Non-pigmented ciliary epithelial cell (primary cell): ENCODE measurements at places on chromosomes 1 and 21.
A peak's percentile ranks its signal among the peaks of the same experiment; 100 is the strongest.

GRCh38 chr21:26946744-26947446 lies 20.0 kb downstream of the ADAMTS5 start:
- no peak for DNase-seq

DNA sequence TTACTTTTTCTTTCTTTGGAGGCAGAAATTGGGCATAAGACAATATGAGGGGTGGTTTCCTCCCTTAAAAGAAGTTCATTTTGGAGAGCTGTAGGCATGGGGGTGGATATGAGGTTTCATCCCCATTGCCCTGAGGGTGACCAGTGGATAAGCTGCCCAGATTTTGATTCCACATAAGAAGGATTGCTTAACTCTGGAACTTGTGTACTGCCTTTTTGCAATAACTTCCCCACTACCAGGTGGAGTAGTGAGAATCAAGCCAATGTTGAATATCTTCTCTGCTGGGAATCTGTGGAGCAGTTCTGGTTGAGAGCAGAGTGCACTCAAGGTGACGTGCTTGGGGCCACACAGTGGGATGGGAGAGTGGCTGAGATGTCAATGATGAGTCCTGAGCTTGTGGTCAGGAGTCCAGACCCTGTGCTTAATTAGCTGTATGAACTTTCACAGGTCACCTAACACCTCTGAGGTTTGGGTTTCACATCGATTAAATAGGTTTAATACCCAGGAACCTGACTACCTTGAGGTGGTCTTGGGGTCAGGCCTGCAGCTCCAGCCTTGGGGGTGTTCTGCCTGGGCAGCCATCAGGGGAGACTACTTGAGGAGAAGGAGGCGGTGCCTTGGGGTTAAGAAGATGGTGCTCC lies 152.9 kb downstream of the FCRL5 start:
- no peak for DNase-seq

GRCh38 chr1:26336477-26337205 lies 17.3 kb downstream of the CRYBG2 start:
- DNase-seq = no peak

- DNase-seq = no peak
These were observed 1132.4 kb upstream of the ADGRL2 start for GRCh38 chr1:80668372-80668771.

GRCh38 chr1:61570191-61570590 lies 154.8 kb downstream of the TM2D1 start:
- no peak for DNase-seq

DNA sequence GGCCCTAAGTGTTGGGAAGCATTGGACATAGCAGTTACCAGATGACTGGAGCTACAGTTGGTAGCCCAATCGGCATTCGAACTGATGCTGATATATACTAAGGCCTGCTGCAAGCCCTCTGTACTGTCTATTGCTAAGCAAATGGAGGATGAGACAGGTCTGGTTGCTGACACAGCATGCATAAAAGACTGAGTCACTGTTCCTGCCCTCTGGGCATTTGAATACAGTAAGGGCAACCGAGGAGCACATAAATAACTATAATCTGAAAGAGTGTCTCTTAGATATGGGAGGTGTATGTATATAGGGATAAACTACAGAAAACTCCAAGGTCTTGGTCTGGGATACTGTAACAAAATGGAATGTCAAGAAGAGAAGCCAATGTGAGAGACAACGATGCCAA lies 16.8 kb upstream of the MARK1 start:
- DNase-seq = no peak

- DNase-seq = no peak
These were observed 58.4 kb downstream of the FHAD1 start for GRCh38 chr1:15305468-15305770.

- DNase-seq = no peak
These were observed 124.2 kb upstream of the LYPLAL1 start for GRCh38 chr1:219049501-219049900.

DNA sequence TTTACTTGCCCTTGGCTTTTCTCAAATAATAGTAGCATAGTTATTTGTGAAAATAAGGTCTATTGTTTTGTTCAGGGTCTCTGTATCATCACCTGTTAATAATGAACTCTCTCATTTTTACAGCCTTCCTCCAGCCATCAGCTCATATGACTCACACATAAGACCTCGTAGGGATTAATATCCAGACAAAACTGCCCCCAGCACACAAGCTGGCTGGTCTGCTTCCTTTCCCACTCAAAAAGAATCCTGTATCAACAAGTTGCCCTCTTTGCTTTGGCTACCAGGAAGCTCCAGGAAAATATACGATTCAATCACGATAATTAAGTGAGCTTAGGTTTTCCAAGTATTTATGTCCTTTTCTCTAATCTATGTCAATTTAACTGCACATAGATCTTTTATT lies 119.2 kb downstream of the DMRTB1 start:
- DNase-seq = no peak

- no peak for DNase-seq
These were observed 6.5 kb upstream of the C1QA start for GRCh38 chr1:22629886-22630285.

GRCh38 chr1:5660141-5660935 lies 331.9 kb downstream of the NPHP4 start:
- DNase-seq = no peak

DNA sequence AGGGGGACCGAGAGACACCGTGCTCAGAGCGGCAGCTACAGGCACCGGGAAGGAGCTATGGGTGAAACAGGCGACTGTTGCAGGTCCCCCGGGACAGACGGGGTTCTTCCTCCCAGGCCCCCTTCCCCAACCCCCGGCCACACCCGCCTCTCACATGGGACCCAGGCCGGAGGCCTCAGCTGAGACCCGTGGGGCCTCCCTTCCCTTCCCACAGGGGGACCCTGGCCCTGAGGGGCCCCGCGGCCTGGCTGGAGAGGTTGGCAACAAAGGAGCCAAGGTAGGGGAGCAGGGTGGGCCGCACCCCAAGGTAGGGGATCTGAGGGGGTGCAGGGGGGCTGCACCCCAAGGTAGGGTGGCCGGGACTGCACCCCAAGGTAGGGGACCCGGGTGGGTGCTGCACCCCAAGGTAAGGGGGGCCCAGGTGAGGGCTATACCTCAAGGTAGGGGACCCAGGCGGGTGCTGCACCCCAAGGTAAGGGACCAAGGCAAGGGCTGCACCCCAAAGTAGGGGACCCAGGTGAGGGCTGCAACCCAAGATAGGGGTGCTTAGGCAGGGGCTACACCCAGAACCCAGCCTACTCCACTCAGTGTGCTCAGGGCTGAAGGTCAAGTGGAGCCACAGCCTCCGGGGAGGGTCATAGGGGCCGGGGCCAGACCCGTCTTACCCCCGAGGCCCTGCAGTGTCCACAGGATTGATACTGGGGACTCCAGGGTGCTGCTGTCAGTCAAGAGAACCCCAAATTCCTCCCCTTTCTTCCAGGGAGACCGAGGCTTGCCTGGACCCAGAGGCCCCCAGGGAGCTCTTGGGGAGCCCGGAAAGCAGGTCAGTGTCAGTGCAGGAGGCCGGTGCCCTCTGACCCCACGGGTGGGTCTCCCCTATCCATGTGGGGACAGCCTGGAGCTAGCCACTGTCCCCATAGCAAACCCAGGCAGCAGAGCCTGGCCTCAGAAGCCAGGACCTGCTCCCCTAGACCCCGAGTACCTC lies 22.7 kb downstream of the COL6A2 start:
- no peak for DNase-seq

DNA sequence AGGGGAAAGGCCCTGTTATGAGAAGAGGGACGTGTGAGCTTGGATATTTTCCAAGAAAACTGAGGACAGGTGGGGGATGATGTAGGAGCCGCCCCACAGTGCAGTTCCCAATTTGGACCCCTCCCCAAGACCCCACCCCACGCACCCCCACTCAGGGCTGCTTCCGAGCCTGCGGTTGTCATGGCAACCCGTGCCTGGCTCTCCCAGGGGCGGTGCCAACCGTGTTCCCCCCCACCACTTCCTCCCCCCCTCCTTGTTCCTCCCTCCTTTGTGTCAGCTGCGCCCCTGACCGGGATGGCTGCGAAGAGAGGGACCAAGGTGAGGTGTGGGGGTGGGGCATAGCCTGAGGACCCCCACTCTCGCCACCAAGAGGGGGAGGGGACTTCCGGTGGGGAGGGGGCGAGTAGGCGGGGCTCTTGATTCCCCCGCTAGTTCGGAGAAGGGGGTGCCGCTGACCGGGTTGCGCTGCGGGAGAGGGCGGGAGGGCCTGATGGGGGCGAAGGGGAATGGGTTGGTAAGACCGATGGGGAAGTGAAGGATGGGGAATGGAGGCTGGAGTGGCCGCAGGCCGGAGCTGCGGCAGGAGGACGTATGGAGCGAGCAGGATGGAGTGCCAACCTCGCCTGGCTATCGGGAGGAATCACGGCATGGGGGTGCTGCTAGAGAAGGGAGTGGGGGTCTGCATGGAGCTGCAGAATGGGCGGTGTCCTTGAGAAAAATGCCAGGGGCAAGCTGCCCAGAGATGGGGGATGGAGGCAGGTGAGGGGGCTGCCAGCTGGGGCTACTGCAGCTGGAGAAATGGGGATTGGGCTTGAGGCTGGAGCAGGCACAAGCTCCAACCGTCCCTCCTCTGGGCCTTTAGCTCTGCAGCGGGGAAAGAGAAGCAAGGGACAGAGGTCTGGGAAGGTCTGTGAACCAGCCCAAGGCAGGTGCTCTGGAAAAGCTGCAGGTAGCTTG lies 953 bp downstream of the TRIM46 start:
- no peak for DNase-seq

DNA sequence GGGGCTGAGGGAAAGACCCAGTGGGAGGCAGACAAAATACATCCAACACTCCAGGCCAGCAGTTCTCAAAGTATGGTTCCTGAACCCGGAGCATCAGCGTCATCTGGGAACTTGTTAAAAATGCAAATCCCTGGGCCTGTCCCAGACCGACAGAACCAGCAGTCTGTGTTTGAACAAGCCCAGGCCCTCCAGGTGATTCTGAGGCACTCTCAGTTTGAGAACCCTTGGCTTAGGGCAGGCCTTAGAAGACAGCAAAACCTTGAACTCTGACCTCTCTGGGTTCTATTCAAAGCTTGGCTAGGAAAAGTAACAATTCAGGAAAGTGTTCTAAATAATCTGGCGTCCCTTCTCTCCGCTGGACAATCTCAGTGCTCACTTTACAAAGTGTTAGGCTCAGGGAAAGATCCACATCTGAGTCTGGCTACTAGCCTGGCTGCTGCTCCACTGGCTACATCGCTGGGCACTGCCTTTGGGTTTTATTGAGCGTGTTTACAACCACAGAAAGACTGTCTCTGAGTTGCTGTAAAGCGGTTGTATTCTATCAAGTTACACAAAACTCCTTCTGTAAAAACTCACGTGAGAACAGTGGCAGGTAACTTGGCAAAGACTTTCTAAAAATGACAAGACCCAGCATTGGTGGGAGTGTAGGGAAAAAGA lies 166.1 kb downstream of the HIVEP3 start:
- DNase-seq = no peak

DNA sequence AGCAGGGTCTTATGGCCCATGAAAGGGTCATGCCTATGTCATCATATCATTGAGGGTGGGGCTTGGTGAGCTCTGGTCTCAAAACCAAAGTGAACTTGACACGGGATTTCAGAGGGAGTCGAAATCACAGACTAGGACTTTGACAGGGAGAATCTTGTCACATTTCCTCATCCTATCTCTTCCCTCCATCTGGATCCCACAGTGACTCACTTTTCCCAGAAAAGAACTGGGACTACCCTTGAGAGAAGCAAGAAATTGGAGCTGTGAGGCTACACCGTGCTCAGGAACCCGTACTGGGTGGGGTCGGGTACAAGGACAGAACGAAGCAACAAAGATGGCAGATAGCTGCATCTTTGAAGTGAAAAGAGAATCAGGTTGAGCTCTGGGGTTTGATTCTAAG lies 69.5 kb downstream of the ZSCAN20 start:
- DNase-seq = no peak

GRCh38 chr1:89823679-89824292 lies 3.0 kb downstream of the LRRC8D start:
- no peak for DNase-seq

- no peak for DNase-seq
These were observed 67.4 kb downstream of the WDR4 start for GRCh38 chr21:42811960-42812359.

- DNase-seq = no peak
These were observed 993.0 kb upstream of the PRMT6 start for GRCh38 chr1:106063510-106063909.

DNA sequence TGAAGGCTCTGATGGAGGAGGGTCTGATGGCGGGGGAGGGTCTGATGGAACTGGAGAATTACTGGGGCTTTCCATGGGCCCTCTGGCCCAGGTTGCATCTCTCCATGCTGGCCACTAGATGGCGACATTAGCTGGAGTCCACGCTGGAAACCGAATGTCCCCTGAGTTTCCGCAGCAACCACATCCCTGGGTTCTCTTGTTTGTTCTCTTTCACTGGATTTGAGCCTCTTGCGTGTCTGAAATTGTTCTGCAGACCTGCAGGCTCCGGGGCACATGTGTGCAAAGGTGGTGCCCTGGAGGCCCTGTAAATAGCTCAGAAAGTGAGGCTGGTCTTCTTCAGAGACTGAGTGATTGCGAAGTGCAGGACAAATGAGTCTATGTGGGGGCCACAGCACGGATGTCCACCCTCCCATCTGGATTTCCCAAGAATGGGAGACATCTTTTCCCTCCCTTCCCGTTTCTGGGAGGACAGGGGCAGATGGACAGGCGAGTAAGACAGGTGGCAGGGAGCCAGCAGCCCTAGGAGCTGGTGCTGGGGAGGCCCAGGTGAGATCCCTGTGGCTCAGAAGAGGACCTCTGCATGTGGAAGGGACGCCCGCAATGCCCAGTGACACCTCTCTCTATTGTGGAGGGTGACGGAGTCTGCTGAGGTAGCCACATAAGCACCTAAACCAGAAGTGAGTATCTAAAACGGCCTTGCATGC lies 73.2 kb upstream of the ABCG1 start:
- peak; percentile 9 for DNase-seq

- DNase-seq = no peak
These were observed 148.1 kb downstream of the TTLL7 start for GRCh38 chr1:83850834-83851233.

- DNase-seq = no peak
These were observed at the start of gene IGSF9 for GRCh38 chr1:159945483-159946241. Gene IGSF9 (minus strand): TSS chr1:159945613. CDS start chr1:159943454, 2,159 bp downstream.

- no peak for DNase-seq
These were observed 2.5 kb downstream of the DR1 start for GRCh38 chr1:93348104-93348728.

DNA sequence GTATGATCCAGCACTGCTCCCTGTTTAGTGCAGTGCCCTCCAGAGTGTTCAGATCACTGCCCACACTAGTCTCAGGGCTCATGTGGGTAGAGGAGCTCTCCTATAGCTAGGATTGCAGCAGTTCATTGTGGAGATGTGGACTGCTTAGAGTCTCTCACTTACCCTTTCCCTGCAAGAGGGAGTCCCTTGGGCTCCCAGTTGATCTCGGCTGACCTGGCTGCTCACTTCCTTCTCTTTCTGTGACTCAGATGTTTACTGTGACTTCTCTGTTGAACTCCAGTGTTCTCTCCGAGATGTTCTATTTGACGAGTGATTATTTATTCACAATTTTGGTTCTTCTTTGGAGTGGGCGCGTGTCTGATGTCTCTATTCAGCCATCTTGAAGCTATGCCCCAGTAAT lies 141.9 kb downstream of the PTBP2 start:
- no peak for DNase-seq

- no peak for DNase-seq
These were observed 2.0 kb upstream of the IFI16 start for GRCh38 chr1:159007726-159008125.

- peak; percentile 95 for DNase-seq
These were observed 518.6 kb upstream of the ZP4 start for GRCh38 chr1:238409191-238409850.

- no peak for DNase-seq
These were observed 33.1 kb downstream of the MIER1 start for GRCh38 chr1:66957938-66958337.

GRCh38 chr21:34342476-34342875 lies 21.3 kb upstream of the KCNE2 start:
- DNase-seq = no peak
